ENCODE measurements at places on chromosomes 2 and 18. TPM values are rescaled to one million over a fixed set of nuclear protein-coding genes. Genes with fewer than 3 reads are reported as not detected.

- no peaks in the 10 kb centered on the region for H3K27me3 ChIP-seq
- H3K4me3 ChIP-seq: no peak overlapping the region
- no peaks in the 10 kb centered on the region for H3K36me3 ChIP-seq
- H3K4me1 ChIP-seq: no peaks in the 10 kb centered on the region
- H3K27ac ChIP-seq: no peak overlapping the region
Measured at GRCh38 chr2:220893411-220893810, 678.7 kb downstream of the EPHA4 start.

DNA sequence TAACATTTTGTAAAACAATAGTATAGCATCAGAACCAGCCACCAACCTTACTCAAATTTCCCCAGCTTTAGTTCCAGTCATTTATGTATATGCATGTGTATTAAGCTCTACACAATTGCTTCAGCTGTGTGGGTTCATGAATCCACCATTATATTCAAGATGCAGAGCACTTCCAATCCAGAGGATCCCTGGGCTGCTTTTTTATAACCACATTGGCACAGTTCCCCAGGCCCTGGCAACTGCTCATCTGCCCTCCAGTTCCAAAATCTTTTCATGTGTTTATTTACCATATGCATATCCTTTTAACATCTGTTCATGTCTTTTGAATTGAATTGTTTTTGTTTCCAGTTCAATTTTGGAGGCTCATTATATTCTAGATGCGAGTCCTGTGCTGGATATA lies 482.9 kb upstream of the HS6ST1 start:
- no peak overlapping the region for H3K4me3 ChIP-seq
- no peak overlapping the region for H3K27ac ChIP-seq
- H3K36me3 ChIP-seq: no peaks in the 10 kb centered on the region
- DNase-seq: no peak
- H3K4me1 ChIP-seq: no peaks in the 10 kb centered on the region

Gene SPHKAP
- total RNA-seq: 0.34 TPM

DNA sequence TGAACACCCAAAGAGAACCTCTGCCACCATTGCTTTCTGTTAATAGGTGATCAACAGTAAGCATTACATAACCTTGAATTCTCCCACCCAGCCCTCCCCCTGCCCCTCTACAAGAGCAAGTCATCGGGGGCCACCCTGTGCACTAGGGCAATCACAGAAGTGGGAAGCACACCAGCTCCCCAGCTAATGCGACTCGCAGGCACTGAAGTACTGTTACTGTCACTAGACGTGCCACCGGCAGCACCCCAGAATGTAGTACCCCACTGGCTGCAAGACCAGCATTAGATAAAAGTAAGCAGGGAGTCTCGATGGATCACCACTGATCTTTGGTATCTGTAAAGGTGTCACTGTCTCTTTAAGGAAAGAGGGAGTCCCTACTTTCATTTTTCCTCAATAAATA lies 167.6 kb downstream of the FAM210A start:
- no peak for DNase-seq
- no peak overlapping the region for H3K27ac ChIP-seq
- H3K4me1 ChIP-seq: no peaks in the 10 kb centered on the region
- H3K36me3 ChIP-seq: no peaks in the 10 kb centered on the region

DNA sequence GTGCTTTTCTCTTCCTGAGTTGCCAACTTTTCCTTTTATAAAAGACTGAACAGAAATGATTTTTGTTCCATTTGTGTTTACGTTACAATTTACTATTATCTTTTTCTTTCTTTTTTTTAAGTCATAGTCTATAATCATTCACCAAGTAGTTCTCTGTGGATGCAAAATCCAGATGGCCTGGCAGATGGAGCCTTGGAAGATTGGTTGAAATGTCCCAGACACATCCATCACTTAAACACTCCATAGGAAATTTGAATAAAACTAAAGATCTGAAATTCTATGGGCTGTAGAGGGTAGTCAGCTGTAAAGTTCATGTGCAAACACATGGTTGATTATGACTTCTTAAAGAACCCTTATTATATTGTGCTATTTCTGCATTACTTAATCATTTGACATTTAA lies 164.8 kb upstream of the DOCK10 start:
- no peak for DNase-seq
- no peak overlapping the region for H3K27ac ChIP-seq
- no peaks in the 10 kb centered on the region for H3K36me3 ChIP-seq
- H3K4me3 ChIP-seq: no peak overlapping the region
- no peaks in the 10 kb centered on the region for H3K4me1 ChIP-seq

Gene TTR
- 0.92 TPM for total RNA-seq

DNA sequence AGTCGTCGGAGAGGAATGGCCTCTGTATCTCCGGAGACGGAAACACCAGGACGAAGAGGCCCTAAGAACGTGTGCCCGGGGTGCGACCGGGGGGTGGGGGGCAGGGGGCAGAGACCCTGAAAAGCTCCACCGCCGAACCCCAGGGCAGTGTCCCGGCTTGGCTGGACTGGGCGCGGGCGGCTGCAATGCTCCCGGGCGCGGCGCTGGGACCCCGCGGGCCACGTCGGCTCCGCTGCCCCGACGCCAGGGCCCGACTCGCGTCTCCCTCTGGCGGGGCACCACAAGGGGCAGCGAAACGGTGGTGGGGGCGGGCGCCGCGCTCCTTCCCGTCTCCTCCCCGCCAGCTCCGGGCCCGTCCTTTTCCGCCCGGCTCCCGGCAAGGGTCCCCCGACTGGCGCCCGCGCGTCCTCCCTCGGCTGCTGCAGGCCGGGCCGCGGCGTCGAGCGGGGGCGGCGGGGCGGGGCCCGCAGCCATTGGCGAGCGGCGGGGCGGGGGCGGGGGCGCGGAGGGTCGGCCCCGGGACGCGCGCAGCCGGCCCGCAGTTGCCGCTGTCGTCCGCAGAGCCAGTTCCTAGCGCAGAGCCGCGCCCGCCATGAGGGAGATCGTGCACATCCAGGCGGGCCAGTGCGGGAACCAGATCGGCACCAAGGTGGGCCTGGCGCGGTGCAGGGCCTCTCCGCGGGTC lies at the start of gene TUBB6:
Gene TUBB6 (plus strand): TSS at position 541 of the 685 bp plus-strand sequence. CDS start 52 bp downstream, at position 593.
- DNase-seq: peak; percentile 84
- H3K27ac ChIP-seq: peak within 1 kb of the TSS; percentile 100
- no peaks in the 10 kb centered on the region for H3K36me3 ChIP-seq

DNA sequence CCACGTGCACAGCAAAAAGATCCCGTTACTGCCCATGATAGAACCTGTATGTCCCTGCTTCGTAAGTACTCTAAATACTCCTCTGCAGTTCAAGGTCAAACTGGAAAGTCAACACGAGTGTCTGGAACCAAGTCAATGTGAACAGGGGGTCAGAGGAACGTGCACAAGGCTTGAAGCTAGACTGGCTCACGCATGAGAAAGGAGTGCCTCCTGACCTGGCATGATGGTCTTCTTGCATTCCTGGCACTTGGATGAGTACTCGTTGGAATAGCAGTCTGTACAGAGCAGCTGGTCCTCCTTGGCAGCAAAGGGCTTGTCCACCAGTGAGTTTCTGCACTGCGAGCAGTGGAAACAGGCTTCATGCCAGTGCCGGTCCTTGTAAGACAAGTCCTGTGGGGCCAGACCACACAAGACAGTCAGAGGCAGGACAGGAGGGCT lies 25.5 kb downstream of the FHL2 start:
- H3K4me1 ChIP-seq: peaks cover 41% of the 10 kb centered on the region
- DNase-seq: peak; percentile 78
- no peak overlapping the region for H3K4me3 ChIP-seq
- peak overlapping the region; percentile 79 for H3K27ac ChIP-seq
- no peaks in the 10 kb centered on the region for H3K27me3 ChIP-seq

DNA sequence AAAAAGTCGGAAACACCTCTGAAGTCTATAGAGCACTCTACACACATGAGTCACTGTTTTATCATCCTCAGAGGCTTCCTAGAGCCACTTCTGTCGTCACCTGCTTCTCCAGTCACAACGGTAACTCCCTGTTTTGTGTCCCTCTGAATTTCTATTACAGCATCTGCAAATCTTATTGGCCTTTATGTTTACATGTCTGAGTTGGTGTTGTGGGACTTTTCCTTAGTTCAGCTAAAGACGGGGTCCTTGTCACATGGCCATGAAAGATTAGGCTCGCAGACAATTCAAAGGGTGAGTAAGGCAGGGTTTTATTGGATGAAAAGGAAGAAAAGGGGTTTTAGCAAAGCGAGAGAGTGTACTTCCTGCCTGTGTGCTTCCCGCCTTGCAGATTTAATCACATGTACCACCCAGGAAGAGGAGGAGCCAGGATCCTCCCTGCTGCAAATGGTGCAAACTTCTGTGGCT lies 185.6 kb downstream of the LPIN1 start:
- no peak for DNase-seq
- no peak overlapping the region for H3K27ac ChIP-seq
- no peaks in the 10 kb centered on the region for H3K27me3 ChIP-seq
- H3K4me1 ChIP-seq: peaks cover 6% of the 10 kb centered on the region

GRCh38 chr18:75173738-75174137 lies 35.2 kb downstream of the PTGR3 start:
- no peak for DNase-seq
- no peaks in the 10 kb centered on the region for H3K36me3 ChIP-seq
- no peak overlapping the region for H3K4me3 ChIP-seq
- H3K27ac ChIP-seq: no peak overlapping the region

- no peak for DNase-seq
- no peaks in the 10 kb centered on the region for H3K4me1 ChIP-seq
- no peaks in the 10 kb centered on the region for H3K27me3 ChIP-seq
Measured at GRCh38 chr18:75696391-75696790, 268.9 kb upstream of the SMIM21 start.

GRCh38 chr18:21057112-21057511 lies 54.5 kb downstream of the ROCK1 start:
- DNase-seq: no peak
- H3K36me3 ChIP-seq: no peaks in the 10 kb centered on the region
- H3K27me3 ChIP-seq: no peaks in the 10 kb centered on the region

Gene BCL2L11
- 24.6 TPM for total RNA-seq

DNA sequence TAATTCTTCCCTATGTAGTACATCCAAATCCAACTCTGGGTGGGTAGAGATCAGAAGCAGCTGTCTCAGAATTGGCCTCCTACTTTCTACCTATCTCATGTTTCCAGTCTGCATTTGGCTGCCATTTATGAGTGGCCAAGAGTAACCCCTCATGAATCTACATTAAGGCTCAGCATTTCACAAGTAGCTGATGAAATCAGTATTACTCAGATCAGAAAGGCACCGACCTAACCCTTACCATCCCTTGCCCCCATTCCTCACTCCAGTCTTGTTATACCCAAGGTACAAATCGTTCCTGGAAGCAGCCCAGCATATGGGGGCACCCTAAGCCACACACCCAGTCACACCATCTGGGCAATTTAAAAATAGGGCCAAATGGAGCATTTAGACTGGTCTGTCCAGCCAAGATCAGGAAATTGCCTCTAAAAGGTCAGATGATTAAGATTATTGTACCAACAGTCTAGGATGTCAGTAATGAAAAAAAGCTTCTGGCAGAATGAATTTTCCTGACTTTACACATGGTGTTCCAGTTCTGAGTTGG lies 37.1 kb downstream of the CD28 start:
- DNase-seq: no peak
- no peaks in the 10 kb centered on the region for H3K36me3 ChIP-seq
- no peaks in the 10 kb centered on the region for H3K27me3 ChIP-seq
- no peak overlapping the region for H3K4me3 ChIP-seq
- H3K4me1 ChIP-seq: no peaks in the 10 kb centered on the region

GRCh38 chr18:48836231-48836805 lies 114.4 kb downstream of the SMAD7 start:
- H3K4me3 ChIP-seq: no peak overlapping the region
- no peaks in the 10 kb centered on the region for H3K36me3 ChIP-seq
- no peaks in the 10 kb centered on the region for H3K27me3 ChIP-seq
- H3K27ac ChIP-seq: no peak overlapping the region
- peaks cover 2% of the 10 kb centered on the region for H3K4me1 ChIP-seq

Data from ovary (tissue), 10 donors.